ENCODE measurements at places on chromosomes 12 and 14.

GRCh38 chr12:19185262-19185929 lies 55.9 kb downstream of the PLEKHA5 start:
- DNase-seq = no peak

- no peak for DNase-seq
These were observed 330.5 kb upstream of the SFSWAP start for GRCh38 chr12:131380220-131380964.

DNA sequence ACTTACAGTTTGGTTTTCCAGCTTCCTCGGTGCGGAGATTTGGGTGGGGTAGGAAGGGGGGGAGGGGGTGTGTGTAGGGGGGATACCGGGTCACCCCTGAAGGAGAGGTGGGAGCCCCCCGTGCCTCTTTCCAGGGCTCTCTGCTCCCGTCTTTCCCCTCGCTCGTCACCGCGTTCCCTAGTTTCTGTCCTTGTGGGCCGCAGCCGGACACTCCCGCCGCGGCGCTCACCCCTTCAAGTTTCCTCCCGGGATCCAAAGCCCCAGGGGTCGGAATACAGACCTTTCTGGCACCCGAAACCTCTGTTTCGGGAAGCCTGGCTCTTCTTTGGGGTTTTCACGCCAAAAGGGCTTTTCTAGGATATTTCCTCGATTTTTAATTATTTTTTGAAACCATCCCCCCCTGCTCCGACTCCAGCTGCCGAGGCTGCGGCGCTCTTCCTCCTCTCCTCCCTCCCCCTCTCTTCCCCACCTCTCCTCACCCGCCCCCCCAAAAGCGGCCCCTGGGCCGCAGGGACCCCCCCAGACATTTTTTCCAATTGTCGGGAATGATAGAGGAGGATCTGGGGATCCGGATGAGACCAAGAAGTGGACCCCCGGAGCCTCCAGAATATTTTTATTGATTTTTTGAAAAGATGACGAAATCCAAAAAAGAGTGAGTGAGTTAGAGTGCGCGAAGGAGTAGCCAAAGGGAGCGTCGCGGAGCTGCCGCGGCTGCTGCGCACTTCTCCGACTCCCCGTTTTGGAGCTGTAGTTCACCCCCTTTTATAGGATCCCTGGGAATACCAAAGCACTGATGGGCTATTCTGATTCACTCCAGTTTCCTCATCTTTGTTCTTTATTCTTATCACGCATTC lies 1.7 kb downstream of the CCND2 start:
- DNase-seq = no peak

DNA sequence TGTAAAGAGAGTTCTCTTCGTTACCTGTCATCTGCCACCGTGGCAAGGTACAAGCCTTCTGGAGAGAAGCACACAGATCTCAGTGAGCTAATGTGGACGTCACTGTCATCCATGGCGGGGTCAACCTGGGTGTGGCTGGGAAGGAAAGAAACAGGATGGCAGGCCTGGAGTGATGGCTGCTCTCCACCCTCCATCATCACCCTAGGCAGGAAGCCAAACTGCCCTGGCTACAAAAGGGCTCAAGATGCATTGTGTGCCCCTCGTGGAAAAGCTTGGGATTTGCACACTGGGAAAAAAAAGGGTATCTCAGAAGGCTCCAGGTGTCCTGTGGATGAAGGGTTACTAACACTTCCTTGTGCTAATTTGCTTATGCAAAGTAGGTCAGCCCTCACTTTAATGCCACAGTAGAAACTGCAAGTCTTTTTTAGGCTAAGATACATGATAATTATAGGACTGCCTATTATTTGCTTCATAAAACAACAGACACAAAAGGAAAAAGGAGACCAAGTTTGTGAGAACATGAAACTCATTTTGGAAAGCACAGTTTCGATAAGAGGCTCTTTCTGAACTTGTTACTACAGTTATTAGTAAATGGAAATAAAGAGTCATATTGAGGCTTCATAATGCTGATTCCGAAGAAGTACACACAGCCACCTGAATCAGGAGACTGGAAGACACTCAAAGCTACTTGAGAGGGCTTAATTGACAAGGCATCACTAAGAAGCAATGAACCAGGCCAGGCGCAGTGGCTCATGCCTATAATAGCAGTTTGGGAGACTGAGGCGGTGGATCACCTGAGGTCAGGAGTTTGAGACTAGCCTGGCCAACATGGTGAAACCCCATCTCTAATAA lies 18.9 kb downstream of the RFC5 start:
- no peak for DNase-seq

GRCh38 chr12:26614011-26614616 lies 218.9 kb downstream of the ITPR2 start:
- DNase-seq = no peak

DNA sequence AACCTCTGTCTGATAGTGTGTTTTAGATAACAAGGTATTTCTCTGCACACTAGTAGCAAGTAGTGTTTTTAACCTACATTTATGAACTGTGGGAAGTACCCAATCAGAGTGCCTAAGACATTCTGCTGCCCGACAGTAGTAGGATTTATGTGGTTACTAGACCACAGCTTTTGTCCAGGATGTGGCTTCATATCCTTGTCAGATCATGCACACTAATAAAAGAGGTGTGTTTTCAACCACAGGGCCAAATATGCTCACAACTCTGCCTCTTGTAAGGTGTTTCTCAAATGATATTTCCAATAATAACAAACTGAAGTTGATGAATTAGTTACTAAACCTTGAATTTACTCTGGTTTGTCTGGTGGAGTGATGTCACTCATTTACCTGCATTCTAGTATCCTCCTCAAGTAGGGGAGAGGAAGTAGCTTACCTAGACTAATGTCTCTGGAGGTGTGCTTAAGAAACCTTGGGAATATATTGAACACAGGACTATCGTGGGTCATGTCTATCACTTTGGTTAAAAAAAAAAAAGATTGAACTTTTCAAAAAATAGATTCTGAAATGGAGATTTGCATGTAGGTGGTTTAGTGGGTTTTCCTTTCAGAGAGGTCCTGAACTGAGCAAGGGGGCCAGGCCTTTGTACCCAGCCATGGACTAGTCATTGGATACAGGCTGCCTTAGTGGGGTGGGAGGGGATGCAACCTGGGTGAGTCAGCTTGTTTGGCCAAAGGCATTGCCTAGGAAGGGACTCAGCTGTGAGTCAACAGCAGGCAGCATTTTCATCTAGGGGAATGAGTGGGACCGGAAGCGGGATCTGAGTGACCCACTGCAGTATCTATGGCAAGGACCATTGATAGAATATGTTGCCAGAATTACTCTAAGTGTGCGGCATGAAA lies 14.1 kb downstream of the FBXW8 start:
- DNase-seq = no peak

- DNase-seq = no peak
These were observed 226.0 kb downstream of the PCNX1 start for GRCh38 chr14:71133296-71133695.

DNA sequence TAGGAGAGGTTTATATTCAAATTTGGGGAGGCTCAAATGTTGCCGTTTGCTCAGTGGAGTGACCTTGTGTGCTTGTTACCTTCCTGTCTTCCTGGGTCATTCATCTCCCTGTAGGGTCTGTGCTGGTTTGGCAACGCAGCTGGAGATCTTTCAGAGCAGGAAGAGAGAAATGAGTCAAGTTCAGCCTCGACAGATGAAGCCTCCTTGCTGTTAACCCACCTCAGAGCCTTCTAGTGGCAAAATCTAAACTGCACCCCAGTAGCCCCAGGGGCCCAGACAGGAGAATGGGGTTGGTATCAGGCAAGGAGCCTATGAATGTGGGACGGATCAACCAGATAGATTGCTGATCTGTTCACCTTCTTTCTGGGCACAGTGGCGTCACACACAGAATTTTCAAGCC lies 999.3 kb downstream of the VRK1 start:
- DNase-seq = no peak

- no peak for DNase-seq
These were observed 232.1 kb downstream of the NAV3 start for GRCh38 chr12:78062786-78063185.

- no peak for DNase-seq
These were observed 7.6 kb upstream of the STK38L start for GRCh38 chr12:27236498-27236897.

DNA sequence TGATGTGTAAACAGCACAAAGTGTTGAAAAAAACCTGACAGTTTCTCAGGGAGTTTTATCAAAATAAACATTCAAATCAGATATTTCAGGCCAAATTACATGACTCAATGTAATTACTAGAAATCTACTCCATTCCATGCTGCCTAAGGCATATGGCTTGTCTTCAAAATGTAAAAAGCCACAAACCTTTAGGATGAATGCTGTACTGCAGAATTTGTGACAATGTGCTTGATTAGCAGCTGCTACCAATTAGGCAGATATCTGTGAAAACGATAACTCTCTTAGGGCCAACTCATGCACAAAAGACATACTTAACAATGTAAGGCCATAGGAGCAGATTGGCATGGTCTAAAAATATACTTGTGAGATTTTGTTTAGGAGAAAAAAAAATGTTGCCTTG lies 267.0 kb downstream of the DACT1 start:
- no peak for DNase-seq
